Activated T-cell treated with anti-CD3 and anti-CD28 coated beads, Interleukin-2, amount 50 U/mL, for 72 hours (primary cell): ENCODE measurements at places on chromosomes 5 and 9. TPM values are rescaled to one million over a fixed set of nuclear protein-coding genes. Genes with fewer than 3 reads are reported as not detected.

PCDHGA5 gene
- 0.12 TPM for total RNA-seq

- peaks cover 2% of the 10 kb centered on the region for H3K36me3 ChIP-seq
- peaks cover 69% of the 10 kb centered on the region for H3K27me3 ChIP-seq
- peak; percentile 67 for DNase-seq
- H3K4me3 ChIP-seq: peak within 1 kb of the TSS; percentile 84
These were observed at the start of gene CDKN2A for GRCh38 chr9:21993893-21994555. TSS of gene CDKN2A (minus strand) at chr9:21994392.

GRCh38 chr5:148815578-148815977, 10.8 kb upstream of the ADRB2 start:
- H3K36me3 ChIP-seq: no peaks in the 10 kb centered on the region
- H3K27me3 ChIP-seq: peaks cover 16% of the 10 kb centered on the region
- DNase-seq: no peak
- H3K4me3 ChIP-seq: no peak overlapping the region

GRCh38 chr5:134637116-134637721, 4.6 kb upstream of the SAR1B start:
- H3K27me3 ChIP-seq: no peaks in the 10 kb centered on the region
- no peak overlapping the region for H3K27ac ChIP-seq
- no peak overlapping the region for H3K4me3 ChIP-seq
- H3K36me3 ChIP-seq: no peaks in the 10 kb centered on the region
- DNase-seq: no peak

DNA sequence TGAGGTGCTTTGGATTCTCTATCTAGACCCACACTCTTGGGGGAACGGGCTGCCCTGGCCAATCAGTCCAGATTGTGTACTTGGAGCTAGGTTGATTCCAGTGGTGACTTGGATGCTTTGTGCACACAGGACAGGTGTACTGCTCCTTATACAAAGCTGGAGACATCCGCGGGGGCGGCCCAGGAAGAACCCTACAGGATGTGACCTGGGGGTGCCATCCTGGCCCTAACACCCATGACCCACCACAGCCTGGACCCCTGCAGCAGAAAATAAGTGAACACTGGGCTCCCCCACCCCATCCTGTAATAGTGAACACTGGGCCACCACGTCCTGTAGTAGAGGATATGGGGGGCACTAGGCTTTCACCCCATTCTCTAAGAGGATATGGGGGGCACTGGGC, 12.1 kb upstream of the PLEKHG4B start:
- DNase-seq: no peak
- H3K27ac ChIP-seq: no peak overlapping the region
- H3K36me3 ChIP-seq: peaks cover 1% of the 10 kb centered on the region
- H3K27me3 ChIP-seq: peaks cover 4% of the 10 kb centered on the region
- H3K4me3 ChIP-seq: no peak overlapping the region

DNA sequence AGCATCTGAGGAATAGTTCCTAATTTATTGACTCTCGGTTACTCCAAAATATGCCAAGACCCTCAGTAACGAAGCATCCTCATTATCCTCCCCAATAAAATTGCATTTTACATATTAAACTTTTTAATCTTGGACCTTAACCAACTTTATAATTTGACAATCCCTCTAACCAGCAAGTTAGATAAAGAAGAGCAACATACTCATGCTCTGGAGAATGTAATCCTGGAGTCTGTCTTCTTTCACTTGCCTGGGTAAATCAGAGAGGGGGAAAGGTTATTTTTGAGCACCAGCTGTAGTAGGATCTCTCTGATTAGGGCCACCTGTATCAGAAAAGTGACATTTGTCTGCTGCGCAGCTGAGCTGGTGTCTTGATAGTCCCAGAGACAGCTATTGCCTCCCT, 59.8 kb downstream of the NDFIP1 start:
- H3K4me1 ChIP-seq: no peaks in the 10 kb centered on the region
- H3K36me3 ChIP-seq: no peaks in the 10 kb centered on the region
- H3K4me3 ChIP-seq: no peak overlapping the region

DNA sequence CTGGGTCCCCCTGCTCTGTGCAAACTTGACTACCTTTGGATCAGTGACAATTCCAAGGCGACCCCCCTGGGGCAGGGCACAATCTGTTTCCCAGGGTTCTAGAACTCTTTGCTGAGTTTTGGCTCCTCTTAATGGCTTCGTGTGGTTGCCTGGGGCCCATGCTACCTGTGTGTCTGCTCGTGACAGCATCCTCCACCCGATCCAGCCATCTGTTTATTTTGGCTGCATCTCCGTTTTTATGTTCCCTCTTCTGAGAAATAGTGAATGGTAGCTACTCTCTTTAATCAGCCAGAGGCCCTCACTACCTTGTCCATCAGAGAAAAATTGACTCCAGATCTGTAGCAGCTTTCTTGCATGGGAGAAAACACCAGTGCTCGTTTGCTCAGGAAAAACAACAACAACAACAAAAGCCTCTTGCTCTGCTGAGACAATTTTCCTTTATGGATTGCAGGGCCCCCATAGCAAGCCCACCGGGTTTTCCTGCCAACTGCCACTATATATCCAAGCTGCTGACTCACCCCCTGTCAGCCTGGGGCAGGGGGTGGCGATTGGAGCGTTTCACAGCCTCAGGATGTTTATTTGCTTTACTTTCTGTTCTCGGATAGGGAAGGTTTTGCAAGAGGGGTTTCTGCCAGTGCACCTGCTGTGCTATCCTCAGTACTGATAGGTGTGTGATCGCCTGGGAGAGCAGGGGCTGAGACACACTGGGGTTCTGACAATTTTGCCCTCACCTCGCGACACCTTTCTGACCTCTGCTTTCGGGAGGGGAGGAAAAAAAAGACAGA, 607.8 kb downstream of the BNC2 start:
- no peaks in the 10 kb centered on the region for H3K36me3 ChIP-seq
- H3K4me3 ChIP-seq: no peak overlapping the region
- H3K27me3 ChIP-seq: no peaks in the 10 kb centered on the region

DNA sequence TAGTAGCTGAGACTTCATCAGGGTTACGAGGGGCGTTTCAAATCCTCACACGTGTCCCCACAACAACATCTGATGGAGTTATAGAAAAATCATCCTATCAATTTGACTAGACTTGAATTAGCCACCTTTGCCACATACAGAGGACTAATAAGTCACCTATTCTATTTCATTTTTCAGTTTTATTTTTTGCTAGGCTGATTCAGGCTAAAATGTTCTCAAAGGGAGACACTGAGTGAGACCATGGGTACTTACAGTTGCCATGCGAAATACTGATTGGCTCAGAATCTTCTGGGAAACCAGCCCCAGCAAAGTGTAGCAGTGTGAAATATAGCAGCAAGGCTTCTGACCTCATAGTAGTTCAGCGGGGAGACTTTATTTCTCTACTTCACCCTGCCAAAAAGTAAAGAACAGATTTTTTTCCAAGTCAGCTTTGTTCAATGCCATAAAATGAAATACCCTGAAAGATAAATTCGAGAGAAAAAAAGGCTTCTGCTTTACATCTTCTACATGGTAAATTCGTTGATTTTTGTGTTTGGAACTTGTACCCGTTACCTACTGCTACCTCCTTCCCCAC, 69.9 kb downstream of the SEMA6A start:
- H3K4me3 ChIP-seq: no peak overlapping the region
- no peaks in the 10 kb centered on the region for H3K27me3 ChIP-seq

- H3K27ac ChIP-seq: no peak overlapping the region
- no peak for DNase-seq
- peaks cover 69% of the 10 kb centered on the region for H3K27me3 ChIP-seq
- H3K36me3 ChIP-seq: no peaks in the 10 kb centered on the region
These were observed 51.4 kb downstream of the TRIP13 start for GRCh38 chr5:943918-944620.

ANXA2R gene
- total RNA-seq: 10.0 TPM

GRCh38 chr9:130205912-130206311, 33.7 kb downstream of the NCS1 start:
- no peaks in the 10 kb centered on the region for H3K36me3 ChIP-seq
- H3K27ac ChIP-seq: no peak overlapping the region
- H3K4me3 ChIP-seq: no peak overlapping the region
- DNase-seq: no peak
- H3K27me3 ChIP-seq: no peaks in the 10 kb centered on the region
- no peaks in the 10 kb centered on the region for H3K4me1 ChIP-seq

- H3K27me3 ChIP-seq: no peaks in the 10 kb centered on the region
- H3K27ac ChIP-seq: peak overlapping the region; percentile 95
- H3K36me3 ChIP-seq: peaks cover 8% of the 10 kb centered on the region
- H3K4me1 ChIP-seq: peaks cover 30% of the 10 kb centered on the region
- DNase-seq: no peak
These were observed 63.4 kb downstream of the DENND1A start for GRCh38 chr9:123866497-123866896.

GRCh38 chr9:99054581-99054980, 50.3 kb upstream of the TGFBR1 start:
- DNase-seq: no peak
- H3K27ac ChIP-seq: no peak overlapping the region
- peaks cover 7% of the 10 kb centered on the region for H3K36me3 ChIP-seq
- no peak overlapping the region for H3K4me3 ChIP-seq
- H3K27me3 ChIP-seq: peaks cover 16% of the 10 kb centered on the region

ZFP37 gene
- 1.2 TPM for total RNA-seq

DNA sequence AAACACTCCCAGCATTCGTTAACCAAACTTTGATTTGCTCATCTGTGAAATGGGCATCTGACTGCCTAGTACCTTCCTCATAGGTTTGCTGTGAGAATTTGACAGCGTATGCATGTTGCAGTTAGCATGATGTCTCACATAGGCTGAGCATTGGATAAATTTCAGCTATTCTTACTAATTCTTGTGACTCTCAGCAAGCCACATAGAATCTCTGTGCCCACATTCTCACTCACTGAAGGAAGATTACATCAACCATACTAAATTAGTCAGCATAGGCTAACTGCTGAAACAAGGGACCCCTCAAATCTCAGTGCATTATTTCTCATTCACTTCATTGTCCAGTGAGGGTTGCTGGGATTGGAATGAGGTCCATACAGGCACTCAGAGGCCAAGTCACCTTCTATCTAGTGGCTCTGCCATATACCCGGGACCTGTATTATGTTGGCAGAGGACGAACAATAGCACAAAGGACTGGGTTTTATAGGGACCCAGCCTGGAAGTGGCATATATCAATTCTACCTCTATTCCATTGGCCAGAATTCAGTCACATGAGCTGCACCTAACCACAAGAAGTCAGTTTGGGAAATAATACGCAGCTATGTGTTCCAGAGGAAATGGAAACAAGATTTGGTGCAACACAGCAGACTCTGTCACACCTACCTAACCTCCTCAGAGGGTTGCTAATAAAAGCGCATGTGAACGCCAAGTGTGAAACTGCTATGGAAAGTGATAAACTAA, 4.2 kb upstream of the PTGER4 start:
- H3K4me3 ChIP-seq: peak overlapping the region; percentile 61
- H3K27me3 ChIP-seq: no peaks in the 10 kb centered on the region
- peak; percentile 43 for DNase-seq
- H3K4me1 ChIP-seq: peaks cover 73% of the 10 kb centered on the region
- H3K36me3 ChIP-seq: peaks cover 12% of the 10 kb centered on the region
- peak overlapping the region; percentile 73 for H3K27ac ChIP-seq

GRCh38 chr5:81950996-81951395, 20.8 kb upstream of the ATG10 start:
- H3K4me1 ChIP-seq: no peaks in the 10 kb centered on the region
- no peak for DNase-seq
- no peaks in the 10 kb centered on the region for H3K27me3 ChIP-seq
- H3K36me3 ChIP-seq: no peaks in the 10 kb centered on the region

OR13C4 gene
- not detected for total RNA-seq

DNA sequence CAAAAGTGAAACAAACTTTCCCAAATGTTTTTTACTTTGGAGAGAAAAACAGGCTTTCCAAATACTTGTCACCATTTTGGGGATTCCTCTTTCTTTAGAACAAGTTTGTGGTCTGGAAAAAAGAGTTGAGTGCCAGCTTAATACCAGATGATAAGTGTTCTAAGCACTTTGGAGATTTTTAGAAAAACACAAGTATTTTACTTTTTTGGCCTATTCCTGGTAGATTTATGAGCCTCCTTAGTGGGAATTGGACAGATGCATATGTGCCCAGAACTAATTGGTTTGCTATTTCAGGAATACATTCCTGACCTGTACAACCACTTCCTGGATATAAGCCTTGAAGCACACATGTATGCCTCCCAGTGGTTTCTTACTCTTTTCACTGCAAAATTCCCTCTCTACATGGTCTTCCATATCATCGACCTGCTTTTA, 40.5 kb downstream of the GPR21 start:
- H3K4me3 ChIP-seq: no peak overlapping the region
- no peak for DNase-seq
- H3K27ac ChIP-seq: no peak overlapping the region
- peaks cover 24% of the 10 kb centered on the region for H3K4me1 ChIP-seq
- H3K27me3 ChIP-seq: no peaks in the 10 kb centered on the region

DNA sequence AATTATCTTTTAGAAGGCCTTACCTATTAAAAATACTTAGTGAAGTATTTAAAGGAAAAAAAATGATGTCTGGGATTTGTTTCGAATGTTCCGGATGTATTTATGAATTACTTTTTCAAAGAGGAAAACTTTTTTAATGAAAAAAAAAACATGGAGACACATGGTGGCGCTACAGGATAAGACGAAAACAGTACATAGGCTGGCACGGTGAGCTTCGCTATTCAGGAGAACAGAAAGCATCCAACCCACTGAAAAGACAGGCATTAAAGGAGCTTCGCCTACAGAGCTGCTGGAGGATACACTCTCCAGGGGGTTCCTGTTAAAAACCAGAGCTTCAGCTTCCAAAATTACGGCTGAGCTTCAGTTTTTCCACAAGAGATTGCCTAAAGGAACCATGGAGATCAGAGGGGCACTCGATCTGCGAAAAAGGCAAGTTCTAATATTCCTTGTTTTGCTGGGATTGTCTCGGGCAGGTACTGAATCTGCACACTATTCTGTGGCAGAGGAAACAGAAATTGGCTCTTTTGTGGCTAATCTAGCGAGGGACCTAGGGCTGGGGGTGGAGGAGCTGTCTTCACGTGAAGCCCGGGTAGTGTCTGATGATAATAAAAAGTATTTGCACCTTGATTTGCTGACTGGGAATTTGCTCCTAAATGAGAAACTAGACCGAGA, at the start of gene PCDHB14:
Gene PCDHB14 (plus strand): TSS at position 232 of the 672 bp plus-strand sequence. CDS start 163 bp downstream, at position 395.
- H3K36me3 ChIP-seq: peaks cover 3% of the 10 kb centered on the region
- no peaks in the 10 kb centered on the region for H3K4me1 ChIP-seq
- peak within 1 kb of the TSS; percentile 23 for H3K4me3 ChIP-seq
- no peak for DNase-seq
- no peak within 1 kb of the TSS for H3K27ac ChIP-seq

- DNase-seq: no peak
- no peak overlapping the region for H3K27ac ChIP-seq
- H3K36me3 ChIP-seq: no peaks in the 10 kb centered on the region
- no peak overlapping the region for H3K4me3 ChIP-seq
- no peaks in the 10 kb centered on the region for H3K4me1 ChIP-seq
- no peaks in the 10 kb centered on the region for H3K27me3 ChIP-seq
These were observed 2013.1 kb upstream of the CDH9 start for GRCh38 chr5:29051509-29051908.

- no peaks in the 10 kb centered on the region for H3K27me3 ChIP-seq
- H3K36me3 ChIP-seq: no peaks in the 10 kb centered on the region
- H3K27ac ChIP-seq: no peak overlapping the region
- no peak overlapping the region for H3K4me3 ChIP-seq
These were observed 1271.0 kb upstream of the WWC1 start for GRCh38 chr5:167020418-167020817.

DNA sequence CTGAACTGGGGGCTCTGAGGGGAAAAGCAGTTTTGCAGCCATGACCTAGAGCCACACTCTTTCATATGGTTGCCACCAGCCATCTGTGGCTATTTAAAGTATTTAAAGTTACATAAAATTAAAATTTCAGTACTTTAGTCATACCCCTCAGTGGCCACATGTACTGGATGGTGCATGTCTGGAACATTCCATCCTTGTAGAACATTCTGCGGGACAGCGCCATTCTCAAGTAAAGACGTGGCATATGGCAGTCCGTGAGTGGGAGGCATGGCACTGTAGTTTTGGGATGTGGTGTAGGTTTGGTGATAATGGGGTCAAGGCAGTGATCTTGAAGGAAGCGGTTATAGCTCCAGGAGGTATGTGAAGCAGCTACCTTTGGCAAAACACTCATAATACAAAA, 61.4 kb upstream of the NFIL3 start:
- no peaks in the 10 kb centered on the region for H3K36me3 ChIP-seq
- peaks cover 31% of the 10 kb centered on the region for H3K27me3 ChIP-seq
- H3K27ac ChIP-seq: no peak overlapping the region
